Activated naive CD8-positive, alpha-beta T cell treated with anti-CD3 and anti-CD28 coated beads, Interleukin-2, amount 10 ng/mL, durations not matched to agents 7 days and 5 days (primary cell): ENCODE measurements at places on chromosomes 3 and 15. TPM values are rescaled to one million over a fixed set of nuclear protein-coding genes. Genes with fewer than 3 reads are reported as not detected.

DNA sequence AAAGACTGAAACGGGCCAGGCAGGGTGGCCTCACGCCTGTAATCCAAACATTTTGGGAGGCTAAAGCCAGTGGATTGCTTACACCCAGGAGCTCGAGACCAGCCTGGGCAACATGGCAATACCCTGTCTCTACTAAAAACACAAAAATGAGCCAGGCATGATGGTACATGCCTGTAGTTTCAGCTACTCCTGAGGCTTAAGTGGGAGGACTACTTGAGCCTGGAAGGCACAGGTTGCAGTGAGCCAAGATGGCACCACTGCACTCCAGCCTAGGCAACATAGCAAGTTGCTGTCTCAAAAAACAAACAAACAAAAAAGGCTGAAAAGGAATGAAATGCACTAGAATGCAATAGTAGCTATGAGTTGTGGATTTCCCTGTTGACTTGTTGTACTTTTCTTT, 94.7 kb downstream of the STAG1 start:
- DNase-seq, result no peak

DNA sequence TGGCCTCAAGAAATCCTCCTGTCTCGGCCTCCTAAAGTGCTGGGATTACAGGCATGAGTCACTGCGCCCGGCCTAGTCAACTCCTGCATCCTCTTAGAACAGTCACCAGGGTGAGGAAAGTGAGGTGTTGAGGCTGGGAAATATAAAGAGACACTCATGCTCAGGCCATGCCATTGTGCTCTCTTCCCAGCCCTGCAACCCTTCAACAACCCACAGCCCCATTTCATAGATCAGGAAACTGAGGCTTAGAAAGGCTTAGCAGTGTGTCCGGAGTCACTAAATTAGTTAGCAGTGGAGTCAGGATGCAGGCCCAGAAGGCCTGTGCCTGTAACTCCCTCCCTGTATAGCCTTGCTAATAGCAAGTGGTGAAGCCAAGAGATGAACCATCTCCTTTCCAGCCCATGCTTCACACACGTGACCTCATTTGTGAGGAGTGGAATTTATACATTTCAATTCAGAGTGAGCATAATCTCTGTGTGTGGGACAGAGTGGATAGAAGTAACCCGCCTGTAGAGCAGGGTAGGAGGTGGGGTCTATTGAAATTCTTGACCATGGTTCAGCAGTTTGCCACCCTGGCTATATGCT, 51.7 kb upstream of the USP3 start:
- DNase-seq, result no peak

GRCh38 chr15:86165265-86166211, 85.9 kb downstream of the AGBL1 start:
- no peak for DNase-seq

DNA sequence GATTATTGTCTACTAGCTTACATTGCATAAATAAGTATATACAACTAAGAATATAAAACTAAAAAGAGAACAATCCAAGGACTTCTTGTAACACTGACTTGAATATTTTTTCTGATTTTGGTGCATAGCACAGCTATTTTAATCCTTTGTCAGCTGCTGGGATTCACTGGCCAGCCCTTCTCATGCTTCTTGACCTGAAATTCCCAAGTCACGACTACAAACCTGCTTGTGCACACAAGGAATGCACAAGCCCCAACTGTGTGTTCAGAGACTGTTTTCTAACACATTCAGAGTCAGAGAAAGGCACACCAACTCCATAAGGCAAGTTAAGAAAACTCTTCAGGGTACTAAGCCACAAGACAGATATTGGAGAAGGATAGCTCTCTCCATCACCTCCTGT, 80.9 kb downstream of the TNIK start:
- no peak for DNase-seq

DNA sequence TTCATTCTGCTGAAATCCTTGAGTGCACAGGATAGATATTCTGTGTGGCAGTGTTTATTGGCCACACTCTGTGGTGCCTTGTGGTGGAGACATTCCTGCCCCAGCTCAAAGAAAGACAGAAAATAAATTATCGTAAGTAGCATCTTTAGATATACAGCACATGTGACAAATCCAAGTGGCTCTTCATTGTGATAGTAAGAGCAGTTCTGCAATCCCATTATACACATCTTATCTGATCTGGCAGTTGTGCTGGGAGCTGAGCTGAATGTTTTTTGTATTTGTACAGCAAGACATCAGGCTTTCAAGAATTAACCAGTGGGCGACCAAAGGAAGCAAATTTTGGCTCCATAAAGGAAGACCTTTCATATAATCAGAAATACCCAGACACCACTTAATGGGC, 235.3 kb upstream of the MRPL3 start:
- no peak for DNase-seq

DNA sequence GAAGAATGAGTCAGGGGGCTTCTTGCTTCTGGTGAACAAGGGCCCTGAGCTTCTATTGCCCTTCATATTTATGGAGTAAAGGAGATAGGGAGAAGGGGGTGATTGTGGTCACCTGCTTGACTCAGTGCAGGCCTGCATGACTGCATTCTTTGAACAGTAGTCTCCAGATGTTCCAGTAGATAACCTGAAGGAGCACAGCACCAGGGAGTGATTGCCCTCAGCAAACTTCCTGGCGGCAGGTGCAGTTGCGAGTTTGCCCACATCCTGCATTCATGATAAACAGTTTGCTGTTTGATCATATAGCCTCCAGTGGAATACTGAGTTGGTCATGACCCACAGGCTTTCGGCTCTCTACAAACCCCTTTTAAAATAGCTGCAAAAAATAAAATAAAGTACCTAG, 1632.7 kb downstream of the OTOL1 start:
- no peak for DNase-seq

- DNase-seq, result no peak
Observed at GRCh38 chr3:5666455-5666854, 478.9 kb downstream of the EDEM1 start.

DNA sequence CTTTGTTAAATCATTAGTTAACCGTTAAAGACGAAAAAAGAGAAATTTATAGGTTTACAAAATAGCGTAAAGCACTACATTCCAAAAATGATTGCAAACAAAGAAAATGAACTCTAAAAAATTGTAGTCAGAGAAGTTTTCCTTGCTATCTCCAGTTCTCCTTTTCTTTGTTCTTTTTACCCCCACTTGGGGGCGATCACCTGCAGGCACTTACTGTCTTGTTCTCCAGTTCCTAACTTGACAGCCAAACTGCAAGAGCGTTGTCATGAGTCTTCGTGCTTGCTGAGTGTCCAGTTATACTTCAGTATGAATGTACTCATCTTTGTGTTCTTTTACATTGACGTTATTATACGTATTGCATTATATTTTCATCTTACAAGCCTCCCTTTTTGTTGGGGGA, 54.5 kb downstream of the CHD2 start:
- no peak for DNase-seq

GRCh38 chr3:187064210-187065115, 74.8 kb downstream of the RPL39L start:
- DNase-seq, result no peak

DNA sequence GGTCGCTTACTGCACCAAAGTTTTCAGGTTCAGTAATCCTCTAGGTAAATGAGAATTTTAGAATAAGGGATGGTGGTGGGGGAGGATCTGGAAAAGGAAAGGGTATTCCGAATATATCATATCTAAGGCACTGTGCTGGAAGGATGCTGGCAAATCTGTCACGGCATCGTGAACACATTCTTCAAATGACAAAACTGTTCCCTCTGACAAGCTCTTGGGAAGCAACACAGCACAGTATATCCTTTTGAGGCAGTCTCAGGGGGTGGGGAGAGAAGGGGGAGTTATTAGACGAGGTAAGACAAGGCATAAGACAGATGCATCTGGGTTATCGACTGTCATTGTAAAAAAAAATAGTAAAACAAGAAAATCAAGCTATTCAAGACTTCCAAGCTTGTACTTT, 289.6 kb upstream of the LRRN1 start:
- DNase-seq, result no peak

DNA sequence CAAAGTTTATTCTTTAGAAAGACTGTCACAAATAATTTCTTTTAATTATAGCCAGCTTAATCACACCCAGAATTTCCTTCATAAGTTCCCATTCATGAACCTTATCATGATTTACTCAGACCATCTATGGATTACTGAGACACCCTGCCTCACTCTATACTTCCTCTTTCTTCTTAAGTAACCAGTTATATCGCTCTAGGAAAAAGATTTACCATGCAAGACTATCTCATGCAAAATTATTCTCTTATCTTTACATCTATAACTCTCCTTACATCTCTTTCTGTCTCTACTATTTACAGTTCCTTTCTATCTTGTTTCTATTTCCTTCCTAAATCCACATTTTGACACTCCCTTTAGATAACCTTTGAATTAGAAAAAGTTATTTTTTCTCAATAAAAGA, 316.8 kb downstream of the POLQ start:
- no peak for DNase-seq

DNA sequence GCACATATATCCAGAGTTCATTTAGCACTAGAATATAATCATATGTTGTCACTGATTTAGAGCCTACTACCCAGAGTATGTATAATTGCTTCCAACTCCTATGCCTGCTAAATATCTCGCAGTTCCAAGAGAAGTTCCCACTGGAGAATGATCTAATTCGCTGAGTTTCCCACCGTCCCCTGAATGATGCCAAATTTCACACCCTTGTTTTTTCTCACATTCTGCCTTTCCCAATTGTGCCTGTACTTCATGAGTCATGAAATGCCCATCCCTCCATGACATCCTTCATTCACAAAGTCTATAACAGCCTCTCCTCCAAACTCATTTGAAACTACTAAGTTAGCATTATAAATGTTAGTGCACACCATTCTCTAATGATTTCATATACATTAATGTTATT, 177.2 kb downstream of the CBLB start:
- no peak for DNase-seq

GRCh38 chr3:133208184-133208583, 170.0 kb downstream of the TMEM108 start:
- no peak for DNase-seq

DNA sequence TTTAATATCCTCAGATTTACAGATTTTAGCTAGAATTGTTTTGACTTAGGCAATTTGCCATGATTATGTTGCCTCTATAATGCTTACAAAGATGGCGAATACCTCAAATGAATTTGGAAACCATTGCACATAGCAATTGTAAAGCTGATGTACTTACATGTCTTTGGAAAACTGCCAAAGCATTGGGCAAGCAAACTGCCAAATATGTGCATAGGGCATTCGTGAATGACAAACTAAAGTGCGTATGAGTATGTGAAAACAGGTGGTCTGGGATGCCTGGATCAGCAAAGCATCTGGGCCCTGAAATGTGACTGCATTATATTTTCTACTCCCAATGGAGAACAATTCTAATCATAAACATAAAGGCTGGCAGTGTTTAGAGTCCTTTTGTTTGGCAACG, 445.3 kb upstream of the ROBO1 start:
- DNase-seq, result no peak

DNA sequence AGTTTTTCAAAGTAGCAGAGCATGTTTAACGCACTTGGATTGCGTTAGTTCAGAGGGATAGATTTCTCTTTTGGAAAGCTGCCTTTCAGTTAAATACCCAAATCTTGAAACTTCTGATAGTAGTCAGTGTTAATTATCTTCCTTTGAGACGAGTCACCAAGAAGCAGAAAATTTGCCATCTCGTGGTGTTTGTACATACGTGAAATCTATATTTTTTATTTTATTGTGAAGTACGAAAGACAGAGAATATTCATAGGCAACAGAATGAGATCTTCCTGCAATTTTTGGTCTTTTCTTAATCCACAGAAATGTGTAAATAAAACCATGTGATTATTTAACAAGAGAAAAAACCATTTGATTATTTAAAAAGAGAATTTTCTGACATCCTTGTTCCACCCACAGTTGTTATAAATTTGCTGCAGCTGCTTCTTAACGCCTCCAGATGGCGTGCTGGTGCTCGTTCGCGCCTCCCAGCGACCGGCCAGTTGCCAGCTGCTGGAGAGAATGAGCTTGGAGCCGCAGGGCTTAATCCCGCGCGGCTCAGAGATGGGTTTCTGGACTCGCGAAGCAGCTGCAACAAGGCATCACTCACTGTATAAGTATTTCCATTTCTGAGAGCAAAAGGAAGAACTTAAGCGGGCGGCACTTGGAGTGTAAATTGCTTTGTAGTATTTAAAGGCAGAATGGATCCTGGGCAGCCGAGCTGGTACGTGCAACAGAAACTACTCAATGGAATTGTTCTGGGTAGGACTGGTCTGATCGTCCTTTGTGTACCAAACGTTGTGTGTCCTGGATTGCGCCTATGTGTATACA, 10.5 kb upstream of the SLITRK3 start:
- peak; percentile 46 for DNase-seq

DNA sequence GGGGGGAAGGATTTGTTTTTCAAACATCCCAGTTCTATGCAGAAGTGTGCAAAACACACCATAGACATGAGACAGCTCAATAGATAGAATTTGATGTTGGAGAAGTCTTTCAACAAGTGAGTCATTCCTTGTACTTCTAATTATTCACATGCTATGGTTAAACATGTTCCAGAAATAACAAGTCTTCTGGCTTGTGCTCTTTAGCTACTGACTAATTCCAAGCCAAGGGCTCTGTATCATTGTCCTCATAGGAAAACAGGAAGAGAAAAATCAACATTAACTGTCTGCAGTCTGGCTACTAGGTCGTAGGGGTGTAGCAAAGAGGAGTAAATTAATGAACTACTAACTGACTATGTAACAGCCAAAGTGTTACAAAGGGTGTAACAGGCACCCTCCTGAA, 25.8 kb downstream of the LDHAL6B start:
- DNase-seq, result no peak

- no peak for DNase-seq
Observed at GRCh38 chr3:144332868-144333267, 361.2 kb downstream of the DIPK2A start.

GRCh38 chr15:69660658-69661405, 208.2 kb downstream of the RPLP1 start:
- no peak for DNase-seq

GRCh38 chr3:172675441-172676193, 35.2 kb downstream of the NCEH1 start:
- DNase-seq, result no peak

Gene EFCC1
- total RNA-seq, result 0.14 TPM

Gene SEMA7A
- 15.2 TPM for total RNA-seq

Gene TM4SF4
- total RNA-seq, result not detected

Gene ASB14
- total RNA-seq, result not detected

Gene MINAR1
- total RNA-seq, result 0.57 TPM

Gene ANKUB1
- total RNA-seq, result not detected

Gene CCDC71
- total RNA-seq, result 29.2 TPM

Gene GRAMD1C
- total RNA-seq, result 2.2 TPM

Gene LEO1
- total RNA-seq, result 28.3 TPM

Gene IQSEC1
- total RNA-seq, result 64.6 TPM
